NCI-H2107 (cell line): ENCODE measurements at places on chromosomes 2 and 18.

GRCh38 chr18:45448871-45449270 is 166.4 kb upstream of the SLC14A2 start:
- no peak for DNase-seq

DNA sequence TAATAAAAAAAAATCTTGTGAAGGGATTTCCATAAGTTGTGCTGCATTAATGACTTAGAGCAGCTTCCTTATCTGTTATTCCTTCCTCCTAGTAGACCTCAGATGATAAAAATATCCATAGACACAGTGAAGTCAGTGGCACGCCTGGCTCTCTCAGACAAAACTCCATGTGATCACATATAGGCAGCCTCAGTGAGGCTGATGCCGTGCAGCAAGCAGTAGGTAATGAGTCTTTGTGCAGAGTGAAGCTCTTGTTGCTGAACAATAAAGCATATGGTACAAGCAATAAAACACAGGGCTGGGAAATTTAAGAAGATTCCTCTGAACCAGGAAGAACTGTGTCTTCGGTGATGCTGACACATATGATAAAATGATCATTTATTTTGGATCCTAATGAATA is 102.7 kb downstream of the CSRNP3 start:
- DNase-seq = peak; percentile 40

GRCh38 chr2:200523158-200523557 is 2.8 kb upstream of the SGO2 start:
- no peak for DNase-seq

- no peak for DNase-seq
Measured at GRCh38 chr2:128466776-128467175, 148.1 kb upstream of the HS6ST1 start.
